ENCODE measurements at places on chromosomes 1 and 21. TPM values are rescaled to one million over a fixed set of nuclear protein-coding genes. Genes with fewer than 3 reads are reported as not detected.

- DNase-seq, result no peak
These were observed 6.0 kb upstream of the CITED4 start for GRCh38 chr1:40868051-40868723.

The ITGB2 gene
- total RNA-seq, result 6.5 TPM

The PLA2G2F gene
- total RNA-seq, result 0.04 TPM

DNA sequence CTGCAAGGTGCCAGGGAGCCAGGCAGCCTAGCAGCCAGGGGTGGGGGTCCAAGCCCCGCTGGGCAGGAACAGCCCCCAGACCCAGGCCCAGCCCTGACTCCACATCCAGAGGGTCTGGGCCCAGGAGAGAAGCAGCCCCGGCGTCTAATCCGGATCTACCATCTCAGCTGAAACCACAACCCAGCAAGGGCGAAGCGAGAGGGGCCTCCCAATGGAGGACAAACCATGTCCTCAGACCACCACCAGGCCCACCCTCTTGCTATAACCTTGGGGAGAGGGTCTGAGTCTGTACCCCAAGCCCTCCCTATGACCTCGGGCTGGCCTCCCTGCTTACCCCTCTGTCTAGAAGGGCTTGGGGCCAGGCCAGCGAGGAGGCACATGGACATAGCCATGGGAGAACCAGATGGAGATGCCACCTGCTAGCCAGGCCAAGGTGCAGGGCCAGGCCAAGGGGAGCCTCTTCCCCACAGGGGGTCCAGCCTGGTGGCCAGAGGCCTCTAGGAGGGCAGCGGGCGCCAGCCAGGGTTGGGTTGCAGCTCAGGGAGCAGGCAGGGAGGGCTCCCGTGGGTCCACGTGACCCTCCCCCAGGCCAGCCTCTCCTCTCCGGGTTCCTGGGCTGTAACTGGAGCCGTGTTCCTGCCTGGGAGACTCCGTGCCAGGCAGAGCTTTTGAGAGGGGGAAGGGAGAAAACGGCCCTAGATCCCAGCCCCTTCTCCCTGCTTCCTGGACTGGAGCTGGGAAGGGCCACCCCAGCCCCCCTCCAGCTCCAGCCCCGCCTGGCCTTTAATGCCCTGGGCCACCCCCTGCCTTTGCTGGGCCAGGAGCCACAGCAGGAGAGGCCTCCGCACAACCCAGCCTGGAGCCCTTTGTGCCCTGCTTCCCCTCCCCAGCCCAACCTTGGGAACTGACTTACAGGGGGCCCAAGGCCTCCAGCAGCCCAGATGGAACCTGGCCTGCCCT lies 2.5 kb downstream of the WNT9A start:
- DNase-seq, result no peak

- DNase-seq, result no peak
These were observed 95.5 kb downstream of the SSBP3 start for GRCh38 chr1:54310439-54311328.

DNA sequence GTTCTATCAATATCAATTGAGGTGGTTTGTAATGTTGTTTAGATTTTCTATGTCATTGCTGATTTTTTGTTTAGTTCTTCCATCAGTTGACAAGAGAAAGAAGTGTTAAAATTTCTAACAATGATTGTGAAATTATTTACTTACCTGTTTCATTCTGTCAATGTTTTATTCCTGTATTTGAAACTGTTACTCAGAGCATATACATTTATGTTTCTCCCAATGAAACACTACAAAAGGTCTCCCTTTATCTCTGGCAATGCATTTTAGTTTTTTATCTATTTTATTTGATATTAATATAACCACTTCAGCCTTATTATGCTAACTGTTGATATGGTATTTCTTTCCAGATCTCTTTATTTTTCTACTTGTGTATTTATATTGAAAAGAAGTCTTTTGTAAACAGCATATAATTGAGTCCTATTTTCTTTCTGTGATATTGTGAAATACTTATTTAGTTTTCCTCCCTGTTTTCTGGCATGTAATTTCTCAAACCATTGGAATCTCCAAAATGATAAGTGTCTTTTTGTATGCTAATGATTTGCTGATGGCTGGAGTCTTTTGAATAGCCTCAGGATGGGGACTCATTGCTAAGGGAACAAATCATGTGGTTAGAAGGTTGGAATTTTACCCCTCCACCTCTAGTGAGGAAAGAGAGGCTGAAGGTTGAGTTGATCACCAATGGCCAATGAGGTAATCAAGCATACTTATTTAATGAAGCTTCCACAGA lies 122.0 kb downstream of the ADSS2 start:
- peak; percentile 89 for DNase-seq

The AZIN2 gene
- total RNA-seq, result 2.4 TPM

GRCh38 chr21:37993071-37993470 lies 76.8 kb upstream of the KCNJ6 start:
- no peak for DNase-seq

The HSPA13 gene
- 19.6 TPM for total RNA-seq

The TRABD2B gene
- total RNA-seq, result 0.25 TPM

GRCh38 chr1:71676979-71677925 lies 596.4 kb upstream of the ZRANB2 start:
- DNase-seq, result no peak

DNA sequence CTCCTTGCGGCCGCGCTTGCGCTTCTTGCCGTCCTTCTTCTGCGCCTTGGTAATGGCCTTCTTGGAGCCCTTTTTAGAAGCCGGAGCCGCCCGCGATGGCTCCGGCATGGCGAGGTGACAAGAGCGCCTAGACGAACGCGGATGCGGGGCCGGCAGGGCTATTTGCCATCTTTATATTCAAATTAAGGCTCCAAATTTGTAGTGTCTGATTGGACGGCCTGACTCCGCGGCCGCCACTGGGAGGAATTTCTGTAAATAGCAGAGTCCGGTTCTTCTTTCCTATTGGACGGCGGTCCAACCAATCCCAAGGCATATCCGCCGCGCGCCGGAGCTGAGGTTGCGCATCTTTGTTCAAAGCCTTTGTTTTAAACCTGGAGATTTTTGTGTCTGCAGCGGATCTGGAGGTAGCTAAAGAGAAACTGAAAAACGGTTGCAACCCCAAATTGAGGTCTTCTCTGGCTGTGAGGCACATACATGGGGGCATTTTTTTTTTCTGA lies 22.6 kb upstream of the RNF187 start:
- DNase-seq, result peak; percentile 57

DNA sequence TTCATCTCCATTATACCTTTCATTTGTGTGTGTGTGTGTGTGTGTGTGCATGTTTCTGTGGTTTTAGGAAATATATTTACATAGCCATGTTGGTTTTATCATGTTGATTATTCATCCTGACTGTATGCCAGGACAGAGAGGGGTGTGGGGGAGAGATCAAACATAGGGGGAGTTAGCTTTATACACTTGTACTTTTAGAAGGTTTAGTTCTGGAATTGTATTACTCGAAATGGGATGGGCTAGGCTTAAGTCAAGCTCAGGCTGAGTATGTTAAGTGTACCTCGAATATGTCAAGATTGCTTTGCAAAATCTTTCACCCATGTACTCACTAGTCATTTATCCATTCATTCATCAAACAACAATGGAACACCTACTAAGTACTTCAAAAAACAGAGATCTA lies 123.3 kb downstream of the HMCN1 start:
- DNase-seq, result peak; percentile 19

GRCh38 chr1:32386676-32387392 lies 7.4 kb downstream of the BSDC1 start:
- DNase-seq, result no peak

DNA sequence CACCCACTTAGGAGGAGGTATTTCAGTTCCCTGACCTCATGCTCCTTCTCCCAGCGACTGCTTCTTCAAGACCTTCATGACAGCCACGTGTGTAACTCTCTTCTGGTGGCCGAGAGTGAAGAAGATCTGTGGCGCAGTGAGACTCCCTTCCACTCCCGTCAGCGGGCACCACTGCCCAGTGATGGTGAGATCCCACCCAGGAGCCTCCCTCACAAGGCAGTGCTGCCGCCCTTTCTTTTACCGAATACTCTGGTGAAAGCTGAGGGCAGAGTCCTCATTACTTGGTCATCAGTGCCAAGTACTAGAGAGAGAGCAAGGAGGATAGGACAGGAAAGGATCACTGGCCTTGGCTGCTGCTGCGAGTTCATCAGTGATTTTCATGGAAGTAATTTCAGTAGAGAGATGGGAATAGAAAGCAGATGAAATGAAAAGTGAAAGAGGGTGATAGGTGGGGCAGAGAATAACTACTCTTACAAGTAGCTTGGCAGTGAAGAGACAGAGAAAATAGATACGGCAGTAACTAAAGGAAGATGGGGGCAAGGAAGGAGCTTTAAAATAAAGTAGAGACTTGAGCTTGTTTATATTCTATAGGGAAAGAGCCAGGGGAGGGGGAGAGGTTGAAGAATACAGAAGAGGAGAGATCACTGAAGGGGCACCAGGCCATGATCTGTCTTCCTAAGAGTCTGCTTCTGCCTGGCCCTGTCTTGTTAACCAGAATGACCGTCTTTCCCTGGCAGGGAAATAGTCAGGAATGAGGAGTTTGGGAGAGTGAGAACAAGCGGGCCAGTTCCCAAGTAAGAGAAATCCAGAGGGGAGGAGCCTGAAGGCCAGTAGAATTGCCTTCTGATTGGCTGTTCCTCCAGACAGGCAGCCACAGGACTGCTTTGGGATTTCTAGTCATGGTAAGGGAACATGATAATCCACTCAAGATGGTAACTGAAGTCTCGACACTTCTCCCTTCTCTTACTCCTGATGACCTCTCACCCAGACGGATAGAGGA lies 18.3 kb downstream of the HYI start:
- no peak for DNase-seq

GRCh38 chr1:202987922-202988583 lies 19.1 kb upstream of the TMEM183A start:
- DNase-seq, result no peak

- peak; percentile 52 for DNase-seq
These were observed 51.0 kb downstream of the KIAA0319L start for GRCh38 chr1:35505911-35506798.

- no peak for DNase-seq
These were observed 204.8 kb downstream of the SMYD3 start for GRCh38 chr1:246302251-246302625.

DNA sequence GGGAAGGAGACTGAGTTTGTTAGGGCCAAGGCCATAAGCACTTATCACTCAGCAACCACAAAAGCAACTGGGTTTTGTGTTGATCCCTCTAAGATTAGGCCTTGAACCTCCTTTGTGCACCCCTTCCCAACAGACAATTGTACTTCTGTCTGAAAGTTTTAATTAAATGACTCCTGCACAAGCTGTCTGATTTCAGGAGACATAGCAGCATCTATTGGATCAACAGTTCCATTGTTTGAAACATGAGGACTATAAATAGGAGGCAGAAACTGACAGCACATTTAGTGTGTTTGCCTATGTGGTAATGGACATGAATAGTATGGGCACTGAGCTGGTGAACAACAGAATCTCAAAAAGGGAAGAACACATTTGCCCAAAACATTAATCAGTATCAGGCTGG lies 167.3 kb upstream of the KCNJ6 start:
- no peak for DNase-seq

DNA sequence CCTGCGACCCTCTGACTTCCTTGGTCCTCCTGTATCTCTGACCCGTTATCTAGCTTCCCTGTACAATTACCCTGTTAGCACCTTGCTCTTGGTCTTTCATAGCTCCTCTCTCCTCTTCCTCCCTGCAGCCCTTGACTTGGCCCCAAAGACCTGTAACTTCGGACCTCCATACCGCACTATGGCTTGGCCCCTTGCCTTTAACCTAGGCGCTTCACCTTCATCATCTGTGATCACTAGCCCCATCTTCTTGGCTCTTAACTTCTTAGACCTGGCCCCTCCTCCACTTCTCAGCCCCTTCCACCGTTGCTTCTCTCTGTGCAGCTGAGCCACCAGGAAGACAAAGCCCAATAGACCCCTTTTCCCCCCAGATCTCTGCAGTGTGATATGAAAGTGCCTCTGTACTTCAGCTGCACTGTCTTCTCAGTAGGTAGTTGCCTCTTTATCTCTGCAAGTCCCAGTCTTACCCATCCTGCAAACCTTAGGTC lies 740 bp downstream of the ZNF691 start:
- no peak for DNase-seq

The MYOM3 gene
- total RNA-seq, result 0.07 TPM

DNA sequence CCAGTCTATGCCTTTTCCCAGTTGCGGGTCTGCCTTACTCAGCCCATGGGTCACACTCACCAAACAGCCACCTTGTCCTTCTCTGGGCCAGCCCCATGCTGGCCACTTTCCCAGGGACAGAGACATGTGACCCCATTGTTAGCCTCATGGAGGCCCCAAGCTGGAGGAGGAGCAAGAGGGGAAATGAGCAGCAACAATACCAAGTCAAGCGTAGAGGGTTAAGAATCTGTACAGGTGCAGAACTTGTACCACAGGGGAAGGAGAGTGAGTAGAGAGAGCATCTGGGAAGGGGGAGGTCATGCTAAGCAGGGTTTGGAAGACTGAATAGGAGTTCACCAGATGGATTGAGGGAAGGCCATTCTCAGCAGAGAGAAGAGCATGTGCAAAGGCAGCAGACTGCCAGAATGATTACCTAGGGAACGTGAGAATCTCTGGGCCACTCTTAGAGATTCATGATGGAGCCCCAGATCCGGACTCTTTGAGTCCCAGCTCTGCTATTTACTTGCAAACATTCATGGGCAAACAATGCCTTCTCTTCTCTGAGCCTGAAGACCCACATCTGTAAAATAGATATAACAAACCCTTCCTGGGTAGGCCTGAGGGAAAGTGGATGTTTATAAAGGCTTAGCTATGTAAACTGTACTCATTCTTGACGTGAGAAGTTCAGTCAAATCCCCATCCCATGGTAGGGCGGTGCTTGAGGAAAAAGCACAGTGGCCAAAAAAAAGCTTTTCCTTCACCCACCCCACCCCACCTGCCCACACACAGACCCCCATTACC lies 2.8 kb upstream of the SLC2A1 start:
- DNase-seq, result no peak

GRCh38 chr1:45608175-45609156 lies 15.4 kb downstream of the CCDC17 start:
- no peak for DNase-seq

- no peak for DNase-seq
These were observed 19.2 kb downstream of the OLFML2B start for GRCh38 chr1:162004441-162004950.

- peak; percentile 86 for DNase-seq
These were observed 771 bp upstream of the NTNG1 start for GRCh38 chr1:107139833-107140702.

- DNase-seq, result no peak
These were observed 153.5 kb downstream of the HLX start for GRCh38 chr1:221032637-221033280.

The OR6N1 gene
- total RNA-seq, result not detected

The TNFSF18 gene
- total RNA-seq, result 0.31 TPM

GRCh38 chr1:246329900-246330299 lies 177.2 kb downstream of the SMYD3 start:
- peak; percentile 24 for DNase-seq

DNA sequence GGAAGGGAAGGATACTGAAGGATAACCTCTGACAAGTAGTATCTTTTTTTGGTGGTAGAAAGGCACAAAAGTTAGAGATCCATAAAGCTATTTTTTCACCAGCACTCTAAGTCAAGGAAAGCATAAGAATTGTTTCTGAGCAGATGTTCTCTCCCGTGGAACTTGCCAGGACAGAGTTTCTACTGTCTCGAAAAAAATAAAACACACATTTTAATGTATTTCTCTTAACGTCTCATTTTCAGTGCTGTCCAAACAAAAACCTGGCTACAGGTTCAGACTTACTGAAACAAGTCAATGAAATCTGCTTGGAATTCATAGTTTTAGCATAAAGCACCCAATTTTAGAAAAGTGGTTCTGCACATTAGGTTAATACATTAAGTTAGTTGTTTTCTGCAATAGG lies 338.3 kb downstream of the LTN1 start:
- DNase-seq, result no peak

The NMNAT2 gene
- total RNA-seq, result 0.24 TPM

- no peak for DNase-seq
These were observed 5.3 kb upstream of the ADARB1 start for GRCh38 chr21:45069085-45069484.

The PRCC gene
- 43.3 TPM for total RNA-seq

Data from foreskin keratinocyte (primary cell).